ENCODE measurements at places on chromosomes 5 and 9.

DNA sequence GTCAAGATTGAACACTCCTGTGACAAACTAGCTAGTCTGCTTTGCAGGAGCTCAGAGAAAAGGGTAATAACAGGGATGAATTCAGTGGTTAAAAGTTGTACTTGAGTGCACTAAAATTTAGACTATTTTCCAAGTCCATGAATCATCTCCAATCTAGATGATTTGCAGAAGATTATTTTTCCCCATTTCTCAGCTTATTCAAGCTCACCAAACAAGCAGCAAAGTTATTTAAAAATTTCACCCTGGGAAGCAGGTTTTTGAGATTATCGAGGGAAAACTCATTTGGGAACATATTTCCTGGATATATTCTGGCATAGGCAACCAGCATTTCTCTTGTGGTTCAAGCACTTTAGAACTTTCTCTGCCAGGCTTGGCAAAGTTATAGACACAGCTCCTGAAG lies 311.4 kb downstream of the TLE1 start:
- no peak for DNase-seq

DNA sequence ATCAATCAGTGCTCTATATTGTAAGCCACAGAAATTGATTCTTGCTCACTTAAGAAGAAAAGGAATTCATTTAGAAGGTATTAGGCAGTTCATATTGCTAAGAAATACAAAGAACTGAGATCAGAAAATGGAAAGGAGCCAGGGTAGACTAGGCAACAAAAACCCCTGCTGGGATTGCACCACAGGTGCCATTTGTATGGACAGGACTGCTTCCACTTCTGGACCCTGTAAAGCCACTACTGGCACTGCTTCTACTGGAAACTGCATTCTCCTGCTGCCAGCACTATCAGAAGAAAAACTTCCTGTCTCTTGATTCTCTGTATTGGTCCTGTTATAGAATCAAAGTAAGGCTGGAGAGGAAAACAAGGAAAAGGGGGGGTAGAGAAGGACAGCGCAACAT lies 45.9 kb downstream of the CERT1 start:
- no peak for DNase-seq

- DNase-seq: no peak
These were observed 3.5 kb downstream of the SLC34A3 start for GRCh38 chr9:137234055-137234697.

DNA sequence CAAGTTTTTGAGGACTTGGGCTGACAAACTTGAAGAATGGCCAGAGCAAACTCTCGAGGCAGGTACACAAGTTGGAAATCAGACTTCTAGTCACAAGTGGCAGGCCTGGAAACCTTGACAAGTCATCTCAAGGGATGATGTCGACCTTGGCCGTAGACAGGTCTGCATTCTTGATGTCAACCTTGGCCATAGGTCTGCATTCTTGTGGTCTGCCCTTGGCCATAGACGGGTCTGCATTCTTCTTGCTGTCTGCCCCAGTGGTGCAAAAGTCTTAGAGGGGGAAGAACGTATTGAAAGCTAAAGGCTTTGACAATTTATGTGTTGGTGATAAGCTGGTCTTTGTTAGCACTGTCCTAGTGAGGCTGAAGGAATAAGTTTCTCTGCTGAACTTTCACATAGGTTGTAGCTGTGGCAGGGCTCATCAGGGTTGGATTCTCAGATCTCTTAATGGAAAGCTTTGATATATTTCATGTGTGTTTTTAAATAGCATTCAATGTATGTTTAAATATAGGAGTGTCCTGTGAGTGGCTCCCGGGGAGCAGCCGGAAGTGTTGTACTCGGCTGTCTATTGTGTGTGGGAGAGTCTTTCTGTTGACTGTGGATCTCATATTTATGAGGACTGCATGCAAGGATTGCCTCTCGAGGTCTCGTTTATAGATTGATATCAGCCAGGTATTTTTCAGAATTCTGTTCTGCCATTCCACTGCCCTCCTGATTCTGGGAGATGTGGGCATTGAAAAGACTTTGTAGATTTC lies 27.0 kb downstream of the SUB1 start:
- no peak for DNase-seq

DNA sequence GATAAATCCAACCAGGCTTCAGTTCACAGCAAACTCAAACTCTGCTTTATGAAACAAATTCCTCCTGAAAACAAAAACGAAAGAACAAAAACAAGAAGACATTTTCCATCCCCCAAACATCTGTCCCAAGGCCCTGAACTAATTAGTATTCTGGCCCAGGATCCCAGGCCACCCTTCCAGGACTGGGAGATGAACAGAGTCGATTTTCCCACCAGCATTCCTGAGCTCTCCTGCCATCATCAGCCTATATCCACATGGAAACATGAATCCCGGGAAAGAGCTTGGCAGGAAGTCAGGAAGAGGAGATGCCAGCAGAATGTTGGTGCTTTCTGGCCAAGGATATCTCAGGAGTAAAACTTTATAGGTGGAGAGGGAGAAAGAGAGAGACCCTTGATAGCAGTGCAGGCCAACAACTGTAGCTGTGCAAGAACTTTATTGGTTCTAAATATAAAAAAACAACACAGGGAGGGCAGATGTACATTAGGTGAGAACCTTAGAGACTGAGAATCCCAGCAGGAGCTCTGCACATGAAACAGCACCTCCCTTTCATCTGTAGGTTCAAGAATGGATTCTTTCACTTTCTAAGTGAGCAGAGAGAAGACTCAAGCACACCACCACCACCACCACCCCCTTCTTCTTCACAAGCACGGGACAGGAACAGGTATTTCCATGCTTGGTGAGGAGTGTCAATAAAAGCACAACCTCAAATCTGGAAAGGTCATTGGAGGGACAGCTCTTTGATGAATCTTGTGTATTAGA lies 190.7 kb upstream of the TAS2R1 start:
- no peak for DNase-seq

- DNase-seq: no peak
These were observed 671 bp downstream of the DUSP1 start for GRCh38 chr5:172770374-172770674.

- DNase-seq: no peak
These were observed 28.1 kb downstream of the GFRA3 start for GRCh38 chr5:138246334-138246733.

GRCh38 chr5:32135086-32135485 lies 39.0 kb downstream of the GOLPH3 start:
- no peak for DNase-seq

DNA sequence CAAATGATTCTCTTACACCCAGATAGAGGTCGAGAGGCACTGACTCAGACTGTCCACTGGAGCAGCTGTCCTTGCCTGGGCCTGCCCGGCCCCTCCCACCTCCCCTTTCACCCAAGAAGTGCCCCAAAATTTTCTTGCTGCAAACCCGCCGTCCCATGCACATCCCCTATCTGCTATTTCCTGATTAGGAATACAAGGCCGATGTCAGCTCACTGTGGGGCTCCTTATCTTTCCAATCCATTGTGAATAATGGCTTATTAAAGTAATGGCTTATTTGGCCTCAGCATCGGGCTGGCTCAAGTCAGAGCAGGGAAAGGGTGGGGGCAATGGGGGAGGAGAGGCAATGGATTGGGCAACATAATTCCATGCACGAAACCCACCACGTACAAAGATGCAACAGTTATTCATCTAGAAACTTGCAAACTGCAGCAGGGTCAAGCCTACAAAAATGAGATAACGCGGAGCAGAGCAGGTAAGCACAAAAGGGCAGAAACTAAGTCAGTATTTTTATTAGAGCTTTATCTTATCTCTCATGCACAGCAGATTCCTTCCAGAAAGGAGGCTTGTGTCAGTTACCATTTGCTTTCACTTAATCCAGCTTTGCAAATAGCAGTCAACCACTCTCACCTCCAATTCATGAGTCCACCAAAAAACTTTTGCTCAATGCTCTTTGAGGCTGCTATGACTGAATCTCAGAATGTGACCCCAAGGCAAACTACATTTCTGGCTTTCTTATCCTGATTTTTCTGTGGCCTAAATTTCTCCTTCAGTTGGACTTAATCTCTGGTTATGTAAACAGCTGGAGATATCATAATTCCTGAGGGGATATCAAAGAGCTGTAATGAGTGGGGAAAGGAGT lies 138.2 kb upstream of the OSMR start:
- no peak for DNase-seq

- DNase-seq: no peak
These were observed 135.0 kb downstream of the OXCT1 start for GRCh38 chr5:41735213-41735612.

DNA sequence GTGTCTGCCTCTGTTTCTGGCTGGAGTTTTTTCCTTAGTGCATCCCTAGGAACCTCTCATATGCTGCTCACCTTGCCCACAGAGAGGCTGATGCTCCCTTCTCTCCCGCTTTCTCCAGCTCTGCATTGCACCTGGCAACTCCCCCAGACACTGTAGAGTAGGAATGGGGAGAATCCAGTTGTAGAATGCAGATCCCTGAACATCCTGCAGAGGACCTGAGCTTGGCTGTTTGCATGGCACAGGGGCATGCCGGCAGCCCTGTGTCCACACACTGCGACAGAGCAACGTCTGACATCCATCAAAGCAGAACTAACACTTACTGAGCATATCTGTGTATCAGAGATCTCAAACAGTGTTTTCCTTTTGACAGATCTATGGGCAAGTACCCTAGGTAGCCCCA lies 19.9 kb downstream of the IDNK start:
- DNase-seq: no peak
